ENCODE measurements at places on chromosomes 13 and 19. TPM values are rescaled to one million over a fixed set of nuclear protein-coding genes. Genes with fewer than 3 reads are reported as not detected.

PPM1N gene
- 1.1 TPM for total RNA-seq

MCF2L gene
- total RNA-seq, result 83.4 TPM

ICAM4 gene
- not detected for total RNA-seq

ZNF607 gene
- 10.2 TPM for total RNA-seq

IGFL1 gene
- total RNA-seq, result not detected

PIK3R2 gene
- 33.0 TPM for total RNA-seq

CGB3 gene
- total RNA-seq, result not detected

GPR183 gene
- 2.5 TPM for total RNA-seq

GPALPP1 gene
- 44.4 TPM for total RNA-seq

ARL11 gene
- 0.38 TPM for total RNA-seq

CCL25 gene
- total RNA-seq, result not detected

DNA sequence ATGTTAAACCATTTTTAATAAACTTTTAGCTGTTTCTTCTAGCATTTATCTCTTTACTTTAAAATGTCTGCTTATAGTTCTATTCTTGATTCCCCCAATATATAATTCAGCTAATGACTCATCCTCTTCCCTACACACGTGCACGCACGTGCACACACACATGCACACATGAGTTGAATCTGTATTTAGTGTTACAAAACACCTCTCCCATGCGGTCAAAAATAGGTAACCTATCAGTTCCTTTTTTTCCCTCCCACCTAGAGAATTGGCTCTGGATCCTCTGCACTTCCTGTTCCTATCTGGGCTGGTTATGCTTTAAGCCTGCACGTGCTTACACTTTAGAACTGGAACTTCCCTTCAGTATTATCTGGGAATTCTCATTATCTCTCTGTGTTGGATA lies 144.1 kb downstream of the PAN3 start:
- H3K4me1 ChIP-seq, result no peaks in the 10 kb centered on the region
- H3K36me3 ChIP-seq, result peaks cover 28% of the 10 kb centered on the region
- H3K27me3 ChIP-seq, result no peaks in the 10 kb centered on the region
- H3K27ac ChIP-seq, result no peak overlapping the region
- DNase-seq, result no peak
- H3K4me3 ChIP-seq, result no peak overlapping the region

GRCh38 chr19:17289489-17289888 lies 7.8 kb downstream of the ANKLE1 start:
- H3K4me3 ChIP-seq, result no peak overlapping the region
- no peaks in the 10 kb centered on the region for H3K27me3 ChIP-seq
- DNase-seq, result peak; percentile 58
- no peak overlapping the region for H3K27ac ChIP-seq
- no peaks in the 10 kb centered on the region for H3K36me3 ChIP-seq

DNA sequence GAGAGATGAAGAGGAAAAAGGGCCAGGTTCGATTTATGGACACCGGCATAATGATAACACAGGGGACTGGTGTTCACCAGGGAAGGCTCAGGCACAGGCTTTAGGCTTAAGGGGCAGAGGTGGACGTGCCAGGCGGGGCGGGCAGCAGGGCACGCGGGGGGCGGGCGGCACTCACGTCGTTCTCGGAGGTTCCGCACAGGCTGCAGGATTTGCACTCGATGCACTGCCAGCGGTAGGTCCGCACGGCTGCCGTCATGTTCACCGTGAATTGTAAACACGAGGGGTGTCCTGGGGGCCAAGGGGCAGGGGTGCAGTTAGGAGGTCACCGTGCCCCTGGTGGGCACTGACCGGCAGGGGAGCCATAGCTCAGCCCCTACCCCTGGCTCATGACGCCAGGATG lies 10.6 kb downstream of the DPF1 start:
- no peak for DNase-seq
- H3K27me3 ChIP-seq, result peaks cover 11% of the 10 kb centered on the region
- H3K4me3 ChIP-seq, result no peak overlapping the region
- H3K4me1 ChIP-seq, result peaks cover 25% of the 10 kb centered on the region
- no peaks in the 10 kb centered on the region for H3K36me3 ChIP-seq
- H3K27ac ChIP-seq, result no peak overlapping the region

DNA sequence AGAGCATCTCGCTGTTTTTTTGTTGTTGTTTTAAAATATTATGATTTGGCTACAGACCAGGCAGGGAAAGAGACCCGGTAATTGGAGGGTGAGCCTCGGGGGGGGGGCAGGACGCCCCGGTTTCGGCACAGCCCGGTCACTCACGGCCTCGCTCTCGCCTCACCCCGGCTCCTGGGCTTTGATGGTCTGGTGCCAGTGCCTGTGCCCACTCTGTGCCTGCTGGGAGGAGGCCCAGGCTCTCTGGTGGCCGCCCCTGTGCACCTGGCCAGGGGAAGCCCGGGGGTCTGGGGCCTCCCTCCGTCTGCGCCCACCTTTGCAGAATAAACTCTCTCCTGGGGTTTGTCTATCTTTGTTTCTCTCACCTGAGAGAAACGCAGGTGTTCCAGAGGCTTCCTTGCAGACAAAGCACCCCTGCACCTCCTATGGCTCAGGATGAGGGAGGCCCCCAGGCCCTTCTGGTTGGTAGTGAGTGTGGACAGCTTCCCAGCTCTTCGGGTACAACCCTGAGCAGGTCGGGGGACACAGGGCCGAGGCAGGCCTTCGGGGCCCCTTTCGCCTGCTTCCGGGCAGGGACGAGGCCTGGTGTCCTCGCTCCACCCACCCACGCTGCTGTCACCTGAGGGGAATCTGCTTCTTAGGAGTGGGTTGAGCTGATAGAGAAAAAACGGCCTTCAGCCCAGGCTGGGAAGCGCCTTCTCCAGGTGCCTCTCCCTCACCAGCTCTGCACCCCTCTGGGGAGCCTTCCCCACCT lies 183.3 kb downstream of the KDM4B start:
- no peaks in the 10 kb centered on the region for H3K27me3 ChIP-seq
- peaks cover 35% of the 10 kb centered on the region for H3K36me3 ChIP-seq
- H3K4me1 ChIP-seq, result no peaks in the 10 kb centered on the region
- DNase-seq, result no peak
- H3K4me3 ChIP-seq, result no peak overlapping the region
- H3K27ac ChIP-seq, result no peak overlapping the region

GRCh38 chr13:56352901-56353300 lies 787.8 kb upstream of the PRR20A start:
- H3K4me3 ChIP-seq, result no peak overlapping the region
- no peaks in the 10 kb centered on the region for H3K4me1 ChIP-seq
- H3K36me3 ChIP-seq, result no peaks in the 10 kb centered on the region

DNA sequence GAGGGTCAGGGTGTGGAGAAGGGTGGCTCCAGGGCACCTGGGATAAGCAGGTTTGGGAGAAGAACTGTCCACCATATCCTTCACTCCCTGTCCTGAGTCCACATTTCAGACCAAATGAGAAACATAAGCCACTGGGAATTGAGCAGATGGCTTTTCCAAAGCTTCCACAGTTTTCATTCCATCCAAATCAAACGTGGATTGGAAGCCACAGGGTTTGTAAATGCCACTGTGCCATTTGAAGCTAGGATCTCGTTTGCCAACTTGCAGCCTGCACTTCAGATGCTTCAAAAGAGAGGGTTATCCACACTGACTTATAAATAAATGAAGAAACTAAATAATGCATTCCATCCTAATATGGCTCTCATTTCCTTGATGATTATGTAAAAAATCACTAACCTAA lies 81.5 kb downstream of the UQCRFS1 start:
- no peak for DNase-seq
- H3K4me1 ChIP-seq, result no peaks in the 10 kb centered on the region
- no peak overlapping the region for H3K4me3 ChIP-seq
- no peaks in the 10 kb centered on the region for H3K27me3 ChIP-seq

GRCh38 chr19:7516333-7516732 lies 430 bp downstream of the ZNF358 start:
- peaks cover 11% of the 10 kb centered on the region for H3K36me3 ChIP-seq
- DNase-seq, result no peak
- H3K27ac ChIP-seq, result peak overlapping the region; percentile 88
- peaks cover 8% of the 10 kb centered on the region for H3K4me1 ChIP-seq
- H3K27me3 ChIP-seq, result no peaks in the 10 kb centered on the region
- H3K4me3 ChIP-seq, result peak overlapping the region; percentile 66

DNA sequence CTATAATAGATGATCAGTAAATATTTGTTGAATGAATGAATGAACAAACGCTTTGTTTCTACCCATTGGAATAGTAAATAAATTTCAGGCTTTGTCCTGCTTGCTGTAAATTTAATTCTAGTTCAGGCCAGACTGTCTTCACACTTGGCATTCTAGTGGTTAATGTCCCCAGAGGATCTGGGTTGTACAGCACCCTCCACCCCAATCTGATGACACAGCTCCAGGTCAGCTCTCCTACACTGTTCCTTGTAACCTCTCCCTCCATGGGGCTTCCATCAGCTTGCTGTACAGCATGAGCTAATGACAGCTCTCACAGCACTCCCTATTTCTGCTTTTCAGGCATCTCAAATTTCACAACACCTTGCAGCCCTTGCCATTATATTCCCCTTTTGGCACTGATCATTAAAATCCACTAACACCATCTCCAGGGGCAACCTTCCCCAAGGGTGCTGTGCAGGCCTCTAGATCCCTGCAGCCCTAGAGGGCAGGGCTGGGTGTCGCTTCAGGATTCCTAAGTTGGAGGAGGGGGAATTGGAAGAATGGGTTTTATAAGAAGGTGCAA lies 12.7 kb upstream of the KL start:
- H3K4me3 ChIP-seq, result no peak overlapping the region
- H3K4me1 ChIP-seq, result no peaks in the 10 kb centered on the region
- no peaks in the 10 kb centered on the region for H3K36me3 ChIP-seq
- DNase-seq, result no peak
- H3K27ac ChIP-seq, result peak overlapping the region; percentile 47
- H3K27me3 ChIP-seq, result no peaks in the 10 kb centered on the region

DNA sequence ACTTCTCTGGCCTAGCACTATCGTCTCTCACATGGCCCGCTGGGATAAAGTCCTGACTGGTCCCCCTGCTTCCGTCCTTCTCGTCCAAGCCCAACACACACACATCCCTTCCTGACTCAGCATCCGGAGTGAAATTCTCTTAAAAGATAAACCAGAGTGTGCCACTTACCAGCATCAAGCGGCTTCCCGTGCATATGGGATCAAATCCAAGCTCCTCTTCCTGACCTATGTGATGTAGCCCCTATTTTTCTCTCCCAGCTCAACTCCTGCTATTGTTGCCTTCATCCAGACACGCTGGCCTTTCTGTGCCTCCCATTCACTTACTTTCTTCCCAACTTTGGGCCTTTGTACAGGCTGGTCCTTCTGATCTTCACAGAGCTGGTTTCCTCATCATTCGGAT lies 530.4 kb downstream of the DIAPH3 start:
- no peak overlapping the region for H3K27ac ChIP-seq
- H3K4me1 ChIP-seq, result peaks cover 16% of the 10 kb centered on the region
- H3K4me3 ChIP-seq, result no peak overlapping the region
- no peaks in the 10 kb centered on the region for H3K36me3 ChIP-seq
- no peaks in the 10 kb centered on the region for H3K27me3 ChIP-seq
- DNase-seq, result peak; percentile 6

DNA sequence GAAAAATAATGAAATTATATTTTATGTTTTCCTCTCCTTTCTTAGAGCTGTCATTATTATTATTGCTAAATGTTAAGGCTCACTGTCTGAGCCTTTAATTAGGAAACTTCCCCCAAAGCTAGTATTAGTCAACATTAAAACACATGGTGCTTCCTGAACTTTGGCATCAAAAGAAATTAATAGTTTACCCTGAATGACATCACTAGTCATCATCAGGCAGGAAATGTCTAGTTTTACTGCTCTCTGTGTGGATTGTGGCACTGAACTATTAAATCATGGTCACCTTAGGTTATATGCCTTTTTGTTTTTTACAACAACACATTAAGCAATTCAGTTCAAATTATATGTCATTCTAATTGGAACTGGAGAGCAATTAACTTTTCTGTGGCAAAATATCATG lies 595.5 kb downstream of the SLITRK1 start:
- no peak overlapping the region for H3K4me3 ChIP-seq
- DNase-seq, result no peak
- H3K4me1 ChIP-seq, result no peaks in the 10 kb centered on the region
- H3K27ac ChIP-seq, result no peak overlapping the region
- H3K27me3 ChIP-seq, result no peaks in the 10 kb centered on the region
- H3K36me3 ChIP-seq, result no peaks in the 10 kb centered on the region

- no peak for DNase-seq
- H3K36me3 ChIP-seq, result no peaks in the 10 kb centered on the region
- H3K27me3 ChIP-seq, result no peaks in the 10 kb centered on the region
- H3K27ac ChIP-seq, result no peak overlapping the region
- no peaks in the 10 kb centered on the region for H3K4me1 ChIP-seq
Observed at GRCh38 chr13:102237230-102237629, 164.6 kb downstream of the FGF14 start.

DNA sequence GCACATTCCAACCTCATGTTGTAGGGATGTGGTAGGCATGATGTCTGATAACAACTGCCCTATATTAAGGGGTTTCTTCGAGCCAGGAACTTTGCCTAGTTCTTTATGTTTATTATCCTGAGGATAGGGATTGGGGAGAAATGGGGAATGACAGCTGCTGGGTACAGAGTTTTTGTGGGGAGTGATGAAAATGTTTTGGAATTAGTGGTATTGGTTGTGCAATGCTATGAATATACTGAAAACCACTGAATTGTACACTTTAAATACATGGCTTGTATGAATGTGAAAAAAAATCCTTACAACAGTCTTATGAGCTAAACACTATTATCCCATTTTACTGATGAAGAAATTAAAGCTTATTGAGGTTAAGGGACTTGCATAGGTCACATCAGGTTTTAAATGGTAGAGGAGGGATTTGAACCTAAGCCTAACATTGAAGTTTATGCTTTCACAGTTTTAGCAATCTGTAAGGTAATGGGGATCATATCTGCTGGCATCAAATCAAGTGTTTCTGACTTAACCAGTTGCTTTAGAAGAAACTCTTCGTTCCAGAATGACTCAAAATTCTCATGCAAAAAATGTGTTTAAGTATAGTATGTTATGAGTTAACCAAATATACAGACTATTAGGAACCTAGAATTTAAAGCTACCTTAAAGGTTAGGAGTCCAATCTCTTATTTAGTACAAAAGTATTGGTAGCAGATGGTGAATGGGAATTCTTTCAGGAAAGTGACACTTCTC lies 61.4 kb downstream of the ERCC5 start:
- H3K4me1 ChIP-seq, result peaks cover 5% of the 10 kb centered on the region
- H3K4me3 ChIP-seq, result no peak overlapping the region
- no peak overlapping the region for H3K27ac ChIP-seq
- DNase-seq, result no peak
- no peaks in the 10 kb centered on the region for H3K36me3 ChIP-seq

DNA sequence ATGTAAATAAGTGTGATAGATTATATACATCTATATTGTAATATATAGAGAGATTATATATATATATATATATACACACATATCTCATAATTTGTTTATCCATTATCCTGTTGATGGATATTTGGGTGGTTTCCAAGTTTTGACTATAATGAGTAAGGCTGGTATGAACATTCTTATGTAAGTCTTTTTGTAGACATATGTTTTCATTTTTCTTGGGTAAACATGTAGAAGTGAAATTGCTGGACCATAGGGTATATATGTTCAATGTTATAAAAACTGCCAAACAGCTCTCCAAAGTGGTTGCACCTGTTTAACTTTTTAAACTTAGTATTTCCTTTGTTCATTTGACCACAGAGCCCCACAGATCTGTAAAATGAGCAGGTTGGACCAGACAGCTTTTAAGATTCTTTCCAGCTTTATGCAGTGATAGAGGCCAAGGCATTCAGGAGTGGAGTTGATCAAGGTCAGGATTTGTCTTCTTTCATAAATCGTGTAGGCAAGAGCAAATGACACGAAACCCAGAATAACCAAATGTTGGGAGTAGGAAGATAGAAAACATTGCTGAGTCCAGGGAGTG lies 21.7 kb upstream of the KATNAL1 start:
- no peak overlapping the region for H3K27ac ChIP-seq
- no peaks in the 10 kb centered on the region for H3K4me1 ChIP-seq
- H3K4me3 ChIP-seq, result no peak overlapping the region
- H3K36me3 ChIP-seq, result no peaks in the 10 kb centered on the region

All from thyroid gland (tissue), 4 donors.